ENCODE measurements at places on chromosomes 2 and 18.

GRCh38 chr2:173427887-173428668, 73.4 kb downstream of the CDCA7 start:
- no peak for DNase-seq

DNA sequence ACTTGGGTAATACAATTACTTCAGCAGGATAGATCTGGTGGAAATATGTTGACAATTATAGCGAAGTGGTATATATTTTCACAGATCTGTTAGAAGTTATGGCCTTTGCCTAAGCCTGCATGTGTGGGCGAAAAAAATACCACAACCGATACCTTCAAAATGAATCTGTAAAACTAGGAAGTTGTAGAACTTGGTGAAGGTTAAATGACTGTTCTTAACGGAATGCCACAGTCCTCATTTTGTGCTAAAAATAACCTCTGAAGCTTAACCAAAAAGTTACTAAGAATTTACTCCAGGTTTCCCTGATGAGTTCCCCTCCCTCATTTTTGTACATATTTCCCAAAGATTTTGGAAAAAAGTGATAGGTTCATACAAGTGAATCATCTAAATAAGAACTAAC, 550.7 kb downstream of the THSD7B start:
- DNase-seq = no peak

DNA sequence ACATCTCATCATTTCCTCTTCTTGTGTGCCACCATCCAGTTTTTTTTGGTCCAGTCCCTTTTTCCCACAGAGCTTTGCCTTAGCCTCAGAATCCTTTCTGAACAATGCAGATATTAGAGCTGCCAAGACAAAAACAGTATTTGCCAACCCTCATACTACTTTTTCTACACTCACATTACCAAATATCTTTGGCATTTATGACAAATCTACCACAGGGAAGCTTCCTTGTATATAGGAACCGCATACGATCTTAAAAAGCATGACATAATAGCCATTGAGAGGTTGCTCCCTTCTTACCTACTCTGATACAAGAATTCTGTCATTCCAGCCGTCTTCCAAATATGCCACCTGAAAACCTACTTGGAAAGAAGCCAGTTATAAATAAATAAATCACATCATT, 9.4 kb downstream of the ZNF24 start:
- no peak for DNase-seq

DNA sequence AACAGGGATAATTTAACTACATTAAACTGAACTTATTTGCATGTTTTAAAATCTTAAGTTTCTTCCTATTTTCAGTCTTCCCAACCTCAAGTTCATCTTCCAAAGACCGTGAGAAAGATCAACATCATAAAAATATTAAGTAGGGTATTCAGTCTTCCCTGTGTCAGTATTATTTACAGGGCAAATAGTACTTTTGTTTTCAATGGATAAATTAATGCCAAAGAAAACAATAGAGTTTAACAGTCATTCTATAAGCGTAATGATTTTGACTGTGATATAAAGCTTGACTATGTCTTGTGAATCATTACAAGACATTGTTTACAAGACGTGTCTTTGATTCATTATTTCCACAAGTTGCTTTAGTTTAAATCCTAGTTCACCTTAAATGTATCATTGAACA, 48.0 kb upstream of the NRXN1 start:
- DNase-seq = no peak

GRCh38 chr2:77642339-77642738, 120.2 kb upstream of the LRRTM4 start:
- DNase-seq = no peak

DNA sequence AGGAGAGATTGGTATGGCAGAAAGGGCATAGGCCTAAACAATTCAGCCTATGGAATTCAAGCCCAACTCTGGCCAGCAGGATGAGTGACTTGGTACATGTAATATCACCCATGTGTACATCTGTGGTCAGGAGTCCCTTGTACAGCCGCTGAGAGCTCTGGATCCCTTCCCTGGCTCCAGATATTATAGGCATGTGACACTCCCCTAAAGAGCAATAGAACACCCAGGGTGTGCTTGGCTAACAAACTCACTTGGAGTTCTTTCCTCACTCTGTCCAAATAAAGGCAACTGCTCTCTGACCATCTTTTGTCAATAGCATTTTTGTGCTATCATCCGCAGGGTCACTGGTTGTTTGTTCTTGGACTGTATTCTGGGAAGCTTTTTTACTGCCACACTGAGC, 197.4 kb upstream of the NCKAP5 start:
- no peak for DNase-seq

All from stimulated activated CD8-positive, alpha-beta memory T cell treated with anti-CD3 and anti-CD28 coated beads, Interleukin-4, amount 100 ng/mL, for 1 hour (primary cell).